A172 (cell line): ENCODE measurements at places on chromosomes 1 and 21. TPM values are rescaled to one million over a fixed set of nuclear protein-coding genes. Genes with fewer than 3 reads are reported as not detected.

DNA sequence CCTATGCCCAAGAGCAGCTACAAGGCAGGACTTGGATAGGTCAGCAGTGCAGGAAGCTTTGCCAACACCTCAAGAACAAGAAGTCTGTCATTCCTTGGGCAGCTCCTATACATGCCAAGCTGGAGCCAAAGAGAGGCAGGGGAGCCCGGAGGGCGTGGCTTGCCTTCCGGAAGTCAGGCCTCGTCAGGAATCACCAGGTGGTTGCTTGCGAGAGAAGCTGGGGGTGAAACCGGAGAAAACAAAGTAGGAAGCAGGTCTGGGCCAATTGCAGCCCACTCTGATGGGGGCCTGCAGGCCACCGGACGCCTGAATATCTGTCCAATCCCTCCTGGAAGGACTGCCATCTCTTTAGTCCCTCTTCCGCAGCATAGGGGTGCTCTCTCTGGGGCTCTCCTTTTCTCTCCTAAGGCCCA is 794 bp upstream of the FAM76A start:
- DNase-seq = peak; percentile 9

DNA sequence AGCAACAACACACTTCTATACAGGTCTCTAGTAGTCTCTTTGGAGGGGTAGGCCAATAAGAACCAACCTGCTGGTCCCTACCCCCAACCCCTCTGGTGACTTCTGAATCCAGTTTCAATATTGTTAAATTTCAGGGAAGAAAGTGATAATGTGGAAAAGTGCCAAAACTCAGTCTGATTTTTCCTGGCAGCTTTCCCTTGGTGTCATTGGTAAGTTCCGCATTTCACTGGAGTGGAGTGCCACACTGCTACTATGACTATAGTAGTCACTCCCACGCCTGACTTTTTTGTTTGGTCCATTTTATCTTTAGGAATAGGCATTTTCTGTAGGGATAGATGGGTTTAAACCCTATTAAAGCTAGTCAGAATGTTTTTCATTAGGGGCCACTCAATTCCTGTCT is 5.7 kb upstream of the ARID1A start:
- DNase-seq = no peak

DNA sequence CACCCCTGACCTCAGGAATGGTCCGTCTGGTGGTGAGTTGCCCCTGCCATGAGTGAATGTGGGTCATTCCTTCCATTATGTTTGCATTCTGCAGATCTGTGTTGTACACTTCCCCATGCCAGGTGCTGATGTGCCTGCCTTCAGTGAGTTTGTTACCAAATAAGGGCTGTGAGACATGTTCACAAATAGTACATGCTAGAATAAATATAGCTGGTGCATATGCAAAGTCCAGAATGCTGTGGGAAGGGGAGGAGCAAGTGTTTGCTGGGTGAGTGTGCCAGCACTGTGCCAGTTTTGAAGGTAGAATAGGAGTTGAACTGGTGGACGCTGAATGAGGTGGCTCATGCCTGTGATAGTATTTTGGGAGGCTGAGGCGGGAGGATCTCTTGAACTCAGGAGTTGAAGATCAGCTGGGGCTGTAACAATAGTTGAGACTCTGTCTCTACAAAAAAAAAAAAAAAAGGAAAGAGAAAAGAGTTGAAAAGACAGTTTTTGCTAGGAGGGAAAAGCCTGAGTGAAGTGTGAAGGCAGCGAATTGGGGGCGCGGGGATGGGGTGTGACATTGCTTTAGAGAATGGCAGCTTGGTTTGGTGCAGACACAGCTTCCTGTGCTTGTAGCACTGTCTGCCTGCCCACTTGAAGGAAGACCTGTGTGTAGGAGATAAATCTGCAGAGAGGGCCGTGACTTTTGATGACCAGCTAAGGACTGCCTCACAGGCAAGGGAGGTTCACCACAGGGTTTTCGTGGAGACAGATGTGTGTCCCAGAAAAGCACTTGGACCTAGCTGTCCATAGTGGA is 61.1 kb downstream of the LGR6 start:
- no peak for DNase-seq

DNA sequence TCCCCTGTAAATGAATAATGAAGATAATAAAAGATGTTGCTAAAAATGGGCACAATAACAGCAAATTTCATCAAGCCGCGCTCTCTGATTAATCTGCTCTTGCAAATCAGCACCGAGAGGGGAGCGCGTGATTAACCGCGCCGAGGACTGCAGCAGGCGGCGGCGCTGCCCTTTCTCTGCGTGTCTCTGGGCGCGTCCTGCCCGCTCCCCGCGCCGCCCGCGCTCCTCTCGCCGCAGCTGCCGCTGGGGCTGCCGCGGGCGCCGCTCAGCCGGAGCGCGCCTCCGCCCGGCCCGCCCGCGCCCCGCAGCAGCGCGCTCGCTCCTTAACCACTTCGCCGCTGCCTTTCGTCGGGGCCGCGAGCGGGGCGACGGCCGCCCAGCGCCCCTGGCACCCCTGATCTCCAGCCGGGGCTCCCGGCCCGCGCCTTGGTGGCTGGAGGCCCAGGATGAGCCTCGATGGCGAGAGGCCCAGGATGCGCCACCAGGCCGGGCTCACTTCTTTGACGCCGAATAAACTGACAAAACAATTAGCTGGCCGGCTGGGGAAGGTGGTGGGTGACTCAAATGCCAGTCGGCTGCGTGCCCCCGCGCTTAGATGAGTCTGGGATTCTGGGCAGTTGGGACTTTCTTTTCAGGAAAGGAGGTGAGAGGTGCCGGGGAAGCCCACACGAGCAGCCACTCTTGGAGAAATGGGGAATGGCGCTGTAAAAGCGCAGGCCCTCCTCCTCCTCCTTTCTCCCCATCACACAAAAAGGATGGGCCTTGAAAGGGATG is 221.4 kb upstream of the PKN2 start:
- no peak for DNase-seq

Gene KIF26B
- total RNA-seq = 0.57 and 2.1 TPM in 2 replicates

Gene GJB3
- total RNA-seq = 0.74 and 1.6 TPM in 2 replicates

Gene IFNLR1
- total RNA-seq = not detected in 2 replicates
